ENCODE measurements at places on chromosomes 11 and 22.

DNA sequence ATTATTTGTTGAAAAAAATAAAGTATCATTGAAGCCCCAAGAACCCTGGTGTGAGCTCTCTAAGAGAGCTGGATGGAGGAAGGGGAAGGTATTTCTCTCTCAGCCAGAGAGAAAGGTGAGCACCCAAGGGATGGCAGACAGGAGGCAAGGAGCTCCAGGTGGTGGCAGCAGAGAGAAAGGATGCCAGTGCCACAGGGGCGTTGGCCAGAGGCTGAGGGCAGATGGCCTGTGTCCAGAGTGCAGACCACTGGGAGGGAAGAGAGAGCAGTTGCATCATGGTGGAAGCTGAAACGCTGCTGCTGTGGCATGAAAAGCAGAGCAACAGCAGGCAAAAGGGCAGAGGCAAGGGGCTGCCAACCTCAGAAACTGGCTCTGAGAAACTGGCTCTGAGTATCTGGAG lies 8.5 kb downstream of the SPON1 start:
- DNase-seq, result no peak

DNA sequence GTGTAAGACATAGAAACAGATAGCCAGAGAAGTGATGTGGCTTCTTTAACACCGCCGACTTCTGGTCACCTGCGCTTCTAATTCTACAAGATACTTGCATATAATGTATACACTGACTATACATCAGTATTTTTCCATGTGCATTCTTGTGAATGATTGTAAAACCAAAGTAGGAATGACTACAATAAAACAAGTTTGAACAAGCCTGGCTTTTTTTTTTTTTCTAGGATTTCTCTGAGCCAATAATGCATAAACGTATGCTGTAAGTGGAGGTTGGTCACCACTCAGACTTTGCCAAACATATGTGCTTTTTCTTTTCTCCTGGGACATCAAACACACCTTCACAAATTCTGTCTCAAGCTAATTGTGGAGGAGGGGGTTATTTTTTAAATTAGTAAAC lies 237.8 kb upstream of the KIRREL3 start:
- DNase-seq, result no peak

GRCh38 chr11:115678942-115679341 lies 174.7 kb upstream of the CADM1 start:
- no peak for DNase-seq

DNA sequence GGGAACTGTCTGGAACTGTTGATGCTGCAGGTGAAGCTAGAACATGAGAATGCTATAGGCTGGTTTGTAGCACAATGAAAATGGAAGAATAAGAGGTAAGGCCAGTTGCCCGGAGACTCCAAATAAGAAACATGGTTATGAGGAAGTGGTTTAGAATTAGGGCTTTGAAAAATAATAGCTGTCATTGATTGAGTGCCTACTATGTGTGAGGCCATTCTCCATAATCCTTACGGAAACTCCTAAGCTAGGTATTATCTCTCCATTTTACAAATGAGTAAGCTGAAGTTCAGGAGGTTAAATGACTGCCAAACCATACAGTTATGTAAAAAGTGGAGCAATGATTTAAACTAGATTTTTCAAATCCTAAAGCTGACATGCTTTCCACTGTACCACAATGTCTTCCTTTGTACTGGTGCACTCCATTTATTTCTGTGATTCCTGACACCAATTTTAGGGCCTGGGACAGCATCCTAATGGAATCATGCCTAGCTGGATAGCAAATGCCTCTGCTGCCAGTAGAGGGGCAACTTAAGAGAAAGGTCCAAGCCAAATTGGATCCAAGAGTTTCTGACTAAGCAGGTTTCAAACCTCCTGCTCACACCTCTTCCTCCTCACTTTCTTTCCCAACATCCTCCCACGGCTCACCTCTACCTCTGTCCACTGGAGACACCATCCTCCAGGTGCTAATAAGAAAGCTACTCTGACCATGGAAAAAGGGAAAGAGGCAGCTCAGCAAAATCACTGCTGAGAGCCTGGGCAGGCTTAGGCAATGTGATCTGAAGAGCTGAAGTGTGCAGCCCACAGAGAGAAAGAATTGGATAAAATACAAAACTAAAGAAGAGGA lies 46.9 kb upstream of the PICALM start:
- DNase-seq, result no peak

DNA sequence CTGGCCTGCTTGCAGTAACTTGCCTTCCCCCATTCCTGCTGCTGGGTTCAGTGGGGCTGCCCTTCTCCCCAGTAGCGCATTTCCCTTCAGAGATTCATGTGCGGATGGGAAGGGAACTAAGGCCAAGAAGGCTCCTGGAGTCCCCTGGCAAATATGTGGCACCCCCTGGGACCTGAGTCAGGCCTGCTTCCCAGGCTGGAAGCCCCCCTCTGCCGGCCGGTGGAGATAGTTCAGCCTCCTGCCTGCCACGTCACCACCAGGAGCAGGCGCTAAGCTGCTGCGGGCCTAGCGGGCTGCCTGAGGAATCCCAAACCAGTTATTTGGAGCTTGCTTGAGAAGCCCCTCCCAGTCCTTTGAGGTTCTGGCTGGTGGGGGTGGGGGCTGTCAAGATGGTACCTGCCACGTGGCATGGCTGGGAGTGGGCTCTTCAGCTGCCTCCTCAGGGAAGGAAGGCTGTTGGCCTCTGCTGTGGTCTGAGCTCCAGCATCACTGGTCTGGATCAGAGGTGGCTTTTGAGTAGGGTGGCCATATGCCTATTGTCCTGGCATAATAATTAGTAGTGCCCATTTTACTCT lies 2.0 kb downstream of the SERPINH1 start:
- DNase-seq, result no peak

DNA sequence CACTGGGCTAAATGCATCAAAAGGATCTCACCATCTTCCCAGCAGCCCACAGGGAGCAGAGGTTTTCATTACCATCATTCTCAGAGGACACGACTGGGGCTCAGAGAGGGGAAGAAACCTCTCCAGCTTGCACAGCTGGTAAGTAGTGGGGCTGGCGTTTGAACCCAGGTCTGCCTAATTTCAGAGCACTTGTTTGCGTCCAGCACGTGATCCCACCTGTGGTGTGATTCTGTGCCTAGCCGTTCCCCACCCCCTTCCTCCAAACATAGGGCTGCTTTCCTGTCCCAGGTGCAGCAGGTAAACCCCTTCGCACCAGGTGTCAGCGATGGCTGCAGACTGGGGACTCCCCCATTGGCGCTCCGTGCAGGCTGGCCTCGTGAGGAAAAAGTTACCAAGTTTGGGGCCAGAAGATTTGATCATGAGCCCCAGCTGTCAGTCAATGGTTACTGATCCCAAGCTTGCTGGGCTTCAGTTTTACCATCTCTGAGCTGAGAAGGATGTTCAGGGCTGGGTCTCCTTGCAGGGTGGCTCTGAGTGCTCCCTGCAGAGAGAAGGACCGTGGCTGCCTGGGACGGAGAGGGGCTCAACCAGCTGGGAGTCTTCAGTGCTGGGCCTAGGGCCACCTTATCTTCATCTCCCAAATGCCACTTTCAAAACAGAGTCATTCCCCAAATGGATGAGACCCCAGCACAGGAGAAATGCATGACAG lies 445.6 kb downstream of the TBC1D22A start:
- no peak for DNase-seq
